LNCaP clone FGC (cell line): ENCODE measurements at places on chromosomes 5 and 9.

DNA sequence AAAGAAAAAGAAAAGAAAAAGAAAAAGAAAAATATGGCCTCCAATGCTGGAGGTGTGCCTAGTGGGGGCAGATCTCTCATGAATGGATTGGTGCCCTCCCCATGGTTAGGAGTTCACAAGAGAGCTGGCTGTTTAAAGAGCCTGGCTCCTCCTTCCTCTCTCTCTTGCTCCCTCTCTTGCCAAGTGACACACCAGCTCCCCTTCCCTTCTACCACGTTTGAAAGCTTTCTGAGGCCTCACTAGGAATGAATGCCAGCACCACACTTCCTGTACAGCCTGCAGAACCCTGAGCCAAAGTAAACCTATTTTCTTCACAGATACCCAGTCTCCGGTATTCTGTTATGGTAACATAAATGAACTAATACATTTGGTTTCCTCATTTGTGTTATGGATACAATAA is 14.4 kb upstream of the GALNT10 start:
- DNase-seq, result peak; percentile 79

DNA sequence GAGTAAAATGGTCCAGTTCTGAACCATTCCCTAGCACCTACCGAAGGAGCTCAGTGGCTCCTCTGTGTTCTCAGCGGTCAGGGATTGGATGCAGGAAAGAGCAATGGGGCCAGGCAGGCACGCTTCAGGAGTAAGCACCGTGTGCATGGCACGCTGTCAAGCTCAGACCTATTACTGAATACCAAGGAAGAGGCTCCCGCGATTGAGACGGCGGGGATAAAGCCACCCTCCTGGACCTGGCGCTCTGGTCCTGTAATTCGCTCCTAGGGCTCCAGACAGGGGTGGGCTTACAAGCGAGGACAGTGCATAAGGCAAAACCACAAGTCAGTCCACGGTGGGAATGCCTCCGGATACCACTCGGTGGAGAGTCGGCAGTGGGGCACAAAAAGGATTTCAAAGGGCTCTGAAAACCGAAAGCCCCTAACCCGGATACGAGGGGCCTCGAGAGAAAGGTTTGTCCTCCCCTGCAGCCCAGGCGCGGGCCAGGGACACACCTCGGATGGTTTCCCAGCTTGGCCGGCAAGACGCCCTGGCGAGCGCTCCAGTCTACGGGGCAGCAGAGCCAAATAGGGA is 988 bp downstream of the OXCT1 start:
- DNase-seq, result no peak

DNA sequence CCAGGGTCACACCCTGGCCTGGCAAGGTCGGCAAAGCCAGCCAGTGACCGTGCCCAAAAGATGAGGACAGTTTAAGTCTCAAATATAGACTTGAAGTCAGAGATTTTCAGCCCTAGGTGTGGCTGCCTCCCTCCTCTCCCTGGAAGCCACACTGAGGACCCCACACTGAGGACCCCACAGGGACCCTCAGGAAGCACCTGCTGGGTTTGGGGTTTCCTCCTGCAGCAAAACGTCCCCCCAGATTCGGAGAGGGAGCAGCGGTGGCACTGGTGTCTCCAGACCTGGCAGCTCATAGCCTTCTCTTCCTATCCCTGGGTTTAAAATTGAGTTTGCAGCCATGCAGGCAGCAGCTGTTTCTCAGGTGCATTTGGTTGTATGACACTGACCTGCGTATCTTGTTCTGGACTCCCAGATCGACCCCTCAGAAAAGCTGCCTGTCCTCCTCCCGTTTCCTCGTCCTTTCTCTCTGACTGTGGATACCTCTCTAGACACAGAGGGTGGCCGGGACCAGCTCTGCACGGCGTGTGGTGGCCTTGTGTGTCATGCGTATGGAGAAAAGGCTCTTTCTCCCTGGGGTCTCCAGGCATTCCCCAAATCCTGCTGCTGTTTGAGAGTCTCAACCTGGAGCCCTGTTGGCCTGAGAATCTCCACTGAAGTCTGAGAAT is 36.6 kb downstream of the MRPL36 start:
- no peak for DNase-seq

GRCh38 chr5:171221916-171222315 is 87.1 kb upstream of the TLX3 start:
- no peak for DNase-seq

- DNase-seq, result no peak
Observed at GRCh38 chr9:3597792-3598191, 72.0 kb upstream of the RFX3 start.

DNA sequence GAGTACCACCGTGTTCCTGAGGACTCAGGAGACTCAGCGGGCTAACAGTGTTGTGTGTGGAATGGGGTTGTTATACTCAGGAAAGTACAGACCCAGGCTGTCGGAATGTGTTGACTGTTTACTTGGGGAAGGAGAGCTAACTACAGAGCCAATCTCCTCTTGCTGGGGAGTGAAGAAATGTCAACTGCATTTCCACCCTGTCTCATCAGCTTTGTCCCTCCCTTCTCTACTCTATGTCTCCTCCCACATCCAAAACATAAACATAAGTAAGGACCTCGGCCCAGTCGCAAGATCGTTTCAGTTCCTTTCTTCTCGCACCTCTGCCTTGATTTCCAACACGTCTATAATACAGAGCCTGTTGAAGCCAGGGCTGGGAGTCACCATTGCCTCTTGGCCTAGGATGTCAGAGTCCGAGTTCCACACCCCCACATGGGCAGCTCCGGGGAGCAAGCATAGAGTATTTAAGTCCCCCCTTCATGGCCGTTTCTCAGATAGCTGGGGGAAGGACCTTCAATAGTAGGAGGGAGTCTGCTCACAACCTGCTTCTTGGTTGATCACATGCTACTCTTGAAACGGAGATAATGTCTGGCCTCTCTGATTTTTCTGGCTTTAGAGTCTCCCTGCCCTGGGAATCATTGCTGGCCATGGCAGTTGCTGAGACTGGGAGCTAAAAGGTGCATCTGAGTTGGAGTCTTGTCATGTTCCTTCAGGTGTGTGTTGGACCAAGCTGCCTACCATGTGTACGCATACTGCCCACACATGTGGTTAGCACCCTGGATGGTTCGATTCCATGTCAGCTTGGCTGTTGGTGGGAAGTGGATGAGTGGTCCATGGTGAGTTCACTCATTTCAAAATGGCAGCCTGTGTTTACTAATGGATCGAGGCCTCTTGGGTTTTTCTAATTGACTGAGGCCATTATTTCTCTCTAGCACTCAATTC is 147.3 kb downstream of the MTX3 start:
- no peak for DNase-seq

GRCh38 chr9:129999141-129999510 is 43.9 kb downstream of the FNBP1 start:
- no peak for DNase-seq

- no peak for DNase-seq
Observed at GRCh38 chr9:17294822-17295624, 160.2 kb downstream of the CNTLN start.

DNA sequence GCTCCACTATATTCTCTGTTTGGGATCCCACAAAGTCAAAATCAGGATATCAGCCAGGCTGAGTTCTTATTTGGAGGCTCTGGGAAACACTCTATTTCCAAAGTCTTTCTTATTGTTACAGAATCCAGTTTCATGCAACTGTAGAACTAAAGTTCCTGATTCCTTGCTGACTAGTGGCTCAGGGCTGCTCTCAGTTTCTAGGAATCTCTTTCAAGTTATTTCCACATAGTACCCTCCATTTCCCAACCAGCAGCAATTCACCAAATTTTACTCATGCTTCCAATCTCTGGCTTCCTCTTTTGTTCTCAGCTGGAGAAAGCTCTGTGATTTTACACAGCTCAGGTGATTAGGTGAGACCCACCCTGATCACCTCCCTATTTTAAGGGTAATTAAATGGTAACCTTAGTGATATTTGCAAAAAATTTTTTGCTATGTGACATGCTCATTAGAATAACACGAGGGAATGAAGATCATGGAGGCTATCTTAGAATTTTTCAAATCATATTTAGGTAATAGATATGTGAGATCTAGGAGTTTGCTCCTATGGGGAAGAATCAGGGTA is 794.9 kb upstream of the ARRDC3 start:
- DNase-seq, result no peak

GRCh38 chr5:127295454-127295853 is 4.9 kb downstream of the MEGF10 start:
- DNase-seq, result no peak

GRCh38 chr5:8884029-8884428 is 661.8 kb downstream of the SEMA5A start:
- DNase-seq, result no peak

DNA sequence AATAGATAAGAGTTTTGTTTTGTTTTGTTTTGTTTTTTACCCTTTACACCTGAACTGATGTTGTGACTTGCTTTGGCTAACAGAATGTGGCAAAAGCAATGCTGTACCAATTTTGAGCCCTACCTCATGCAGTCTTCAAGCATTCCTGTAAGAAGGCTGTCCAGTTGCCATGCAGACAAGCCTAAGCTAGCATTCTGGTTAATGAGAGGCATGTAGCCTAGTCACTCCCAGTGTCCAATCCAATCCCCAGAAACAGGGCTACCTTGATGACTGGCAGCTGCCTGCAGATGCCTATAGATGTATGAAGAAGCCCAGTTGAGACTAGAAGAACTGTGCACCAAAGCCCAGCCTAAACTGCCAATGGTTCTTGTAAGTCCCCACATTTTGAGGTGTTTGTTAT is 9.4 kb upstream of the EFNA5 start:
- DNase-seq, result no peak

- no peak for DNase-seq
Observed at GRCh38 chr5:170067152-170067551, 38.5 kb upstream of the FOXI1 start.

DNA sequence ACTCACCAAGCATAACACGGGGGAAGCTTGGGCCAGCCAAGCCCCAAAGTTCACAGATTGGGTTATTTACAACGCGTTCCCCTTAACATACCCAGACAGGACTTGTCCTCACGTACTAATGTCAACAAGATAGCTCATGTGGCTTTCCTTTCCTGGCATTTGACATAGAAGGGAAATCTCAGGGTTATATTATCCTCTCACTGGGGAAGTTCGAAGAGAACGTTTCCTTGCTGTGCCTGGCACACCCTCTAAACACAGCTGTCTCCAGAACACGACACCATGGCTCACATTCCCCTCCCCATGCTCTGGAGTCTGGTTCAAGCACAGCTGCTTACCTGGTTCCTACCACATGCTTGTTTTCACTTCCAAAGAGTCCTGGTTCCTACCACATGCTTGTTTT is 46.8 kb upstream of the OTULINL start:
- no peak for DNase-seq

- DNase-seq, result no peak
Observed at GRCh38 chr5:160327818-160328217, 15.5 kb upstream of the CCNJL start.

DNA sequence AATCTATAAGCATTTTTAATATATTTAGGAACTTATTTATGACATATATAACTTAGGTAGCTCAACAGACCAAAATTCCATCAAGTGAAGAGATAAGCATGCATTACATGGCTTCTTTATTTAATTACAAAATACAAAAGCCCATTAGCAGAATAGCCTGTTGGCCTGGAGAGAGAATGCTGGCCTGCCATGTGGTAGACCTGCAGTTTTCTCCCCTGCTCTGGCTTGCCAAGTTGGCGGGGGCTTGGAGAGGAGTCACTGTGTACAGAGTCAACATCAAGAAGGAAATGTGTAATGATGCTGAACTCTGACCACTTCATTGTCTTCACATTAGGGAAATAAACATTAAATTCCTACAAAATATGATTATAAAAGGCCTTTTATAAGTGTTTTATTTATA is 69.8 kb upstream of the CNTLN start:
- peak; percentile 44 for DNase-seq

GRCh38 chr9:74333384-74334032 is 163.6 kb upstream of the RORB start:
- DNase-seq, result no peak

- no peak for DNase-seq
Observed at GRCh38 chr5:171201310-171201709, 107.7 kb upstream of the TLX3 start.

DNA sequence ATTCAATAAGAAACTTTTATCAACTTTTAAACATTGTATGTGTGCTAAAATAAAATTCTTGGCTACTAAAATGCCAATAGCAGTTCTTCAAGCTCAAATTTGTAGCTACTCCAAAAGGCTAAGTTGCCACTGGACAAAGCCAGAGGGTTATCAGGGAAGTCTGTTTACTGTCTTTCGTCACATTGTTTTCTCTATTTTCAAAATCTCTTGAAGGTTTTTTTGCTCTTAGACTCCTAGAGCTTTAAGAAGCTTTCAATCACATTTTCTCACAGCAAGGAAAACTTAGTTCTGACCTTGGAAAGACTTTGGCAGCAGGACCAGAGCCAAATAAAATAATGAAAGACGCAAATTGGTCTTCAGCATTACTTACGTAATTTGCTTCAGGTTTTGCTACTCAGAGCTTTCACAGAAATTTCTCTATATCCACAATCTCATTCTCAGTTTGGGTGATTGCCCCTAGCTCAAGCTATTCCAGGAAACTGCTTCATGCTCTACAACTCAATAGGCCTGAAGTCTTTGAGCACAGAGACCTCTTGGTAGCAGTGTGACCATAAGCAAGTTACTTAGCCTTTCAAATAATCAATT is 257.7 kb downstream of the GABRG2 start:
- DNase-seq, result no peak

GRCh38 chr5:149492781-149493180 is 58.5 kb downstream of the CSNK1A1 start:
- no peak for DNase-seq

DNA sequence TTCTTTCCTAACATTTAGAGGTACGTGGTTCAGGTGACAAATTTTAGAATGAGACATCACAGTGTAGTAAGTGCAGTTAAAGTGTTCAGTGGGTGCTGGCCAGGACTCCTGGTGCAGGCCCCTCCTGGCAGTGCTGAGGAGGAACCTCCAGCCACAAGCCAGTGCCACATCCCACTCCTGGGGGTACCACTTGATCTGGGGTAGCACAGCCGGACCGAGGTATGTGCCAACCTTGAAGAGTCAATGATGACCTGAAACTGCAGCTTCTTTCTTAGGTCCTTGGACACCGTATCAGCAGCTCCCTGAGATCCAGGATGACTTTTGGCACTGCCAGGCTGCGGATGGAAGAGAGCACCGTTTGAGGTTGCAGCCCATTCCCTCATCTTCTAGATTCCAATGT is 310.4 kb upstream of the IRX4 start:
- no peak for DNase-seq

DNA sequence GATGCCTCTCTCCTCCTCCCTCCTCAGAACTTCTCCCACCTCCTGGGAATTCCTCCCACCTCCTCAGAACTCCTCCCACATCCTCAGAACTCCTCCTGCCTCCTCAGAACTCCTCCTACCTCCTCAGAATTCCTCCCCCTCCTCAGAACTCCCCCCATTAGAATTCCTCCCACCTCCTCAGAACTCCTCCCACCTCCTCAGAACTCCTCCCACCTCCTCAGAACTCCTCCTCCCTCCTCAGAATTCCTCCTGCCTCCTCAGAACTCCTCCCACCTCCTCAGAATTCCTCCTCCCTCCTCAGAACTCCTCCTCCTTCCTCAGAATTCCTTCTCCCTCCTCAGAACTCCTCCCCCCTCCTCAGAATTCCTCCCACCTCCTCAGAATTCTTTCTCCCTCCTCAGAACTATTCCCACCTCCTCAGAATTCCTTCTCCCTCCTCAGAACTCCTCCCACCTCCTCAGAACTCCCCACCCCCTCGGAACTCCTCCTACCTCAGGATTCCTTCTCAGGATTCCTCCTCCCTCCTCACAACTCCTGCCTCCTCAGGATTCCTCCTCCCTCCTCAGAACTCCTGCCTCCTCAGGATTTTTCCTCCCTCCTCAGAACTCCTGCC is 23.9 kb downstream of the SLC46A2 start:
- DNase-seq, result no peak
